NCI-H2081 treated with DMSO at 0.1 percent for 48 hours (cell line): ENCODE measurements at places on chromosomes 13 and 19.

- DNase-seq: no peak
Observed at GRCh38 chr13:20332361-20333096, 100.4 kb upstream of the GJB6 start.

DNA sequence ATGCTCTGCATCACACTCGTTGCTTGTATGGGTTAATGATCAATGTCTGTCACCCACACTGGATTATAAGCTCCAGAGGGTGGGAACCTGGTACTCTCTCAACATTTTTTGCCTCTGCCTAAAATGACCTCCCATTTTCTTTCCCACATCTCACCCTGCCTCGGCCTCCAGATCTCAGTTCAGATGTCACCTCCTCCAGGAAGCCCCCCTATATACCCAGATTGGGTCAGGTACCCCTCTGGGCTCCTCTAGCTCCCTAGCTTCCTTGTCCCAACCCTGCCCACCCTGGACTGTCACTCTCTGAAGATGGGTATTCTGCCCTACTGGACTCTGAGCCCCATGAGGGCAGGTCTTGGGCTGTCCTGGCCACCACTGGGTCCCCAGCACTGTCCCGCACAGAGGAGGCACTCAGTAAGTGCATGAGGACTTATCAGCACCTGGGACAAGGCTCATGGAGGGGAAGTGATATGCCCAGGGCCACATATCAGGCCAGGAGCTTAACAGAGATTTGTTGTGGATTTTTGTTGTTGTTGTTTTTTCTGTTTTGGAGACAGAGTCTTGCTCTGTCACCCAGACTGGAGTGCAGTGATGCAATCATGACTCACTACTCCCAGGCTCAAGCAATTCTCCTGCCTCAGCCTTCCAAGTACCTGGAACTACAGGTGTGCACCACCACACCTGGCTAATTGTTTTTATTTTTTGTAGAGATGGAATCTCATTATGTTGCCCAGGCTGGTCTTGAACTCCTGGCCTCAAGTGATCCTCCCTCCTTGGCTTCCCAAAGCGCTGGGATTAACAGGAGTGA, 23.8 kb downstream of the PRKD2 start:
- no peak for DNase-seq

- no peak for DNase-seq
Observed at GRCh38 chr19:5045956-5046338, 77.0 kb downstream of the KDM4B start.

GRCh38 chr13:57918913-57919312, 287.4 kb downstream of the PCDH17 start:
- DNase-seq: no peak

- DNase-seq: no peak
Observed at GRCh38 chr13:45439781-45440462, 21.7 kb upstream of the SLC25A30 start.

GRCh38 chr13:99277629-99278028, 19.4 kb upstream of the GPR18 start:
- no peak for DNase-seq

GRCh38 chr13:100461309-100462030, 127.1 kb downstream of the GGACT start:
- peak; percentile 81 for DNase-seq

- DNase-seq: no peak
Observed at GRCh38 chr13:99733346-99733745, 232.1 kb downstream of the TM9SF2 start.

GRCh38 chr13:39245688-39246087, 207.4 kb downstream of the NHLRC3 start:
- no peak for DNase-seq

- no peak for DNase-seq
Observed at GRCh38 chr13:100363874-100364273, 224.7 kb downstream of the GGACT start.

DNA sequence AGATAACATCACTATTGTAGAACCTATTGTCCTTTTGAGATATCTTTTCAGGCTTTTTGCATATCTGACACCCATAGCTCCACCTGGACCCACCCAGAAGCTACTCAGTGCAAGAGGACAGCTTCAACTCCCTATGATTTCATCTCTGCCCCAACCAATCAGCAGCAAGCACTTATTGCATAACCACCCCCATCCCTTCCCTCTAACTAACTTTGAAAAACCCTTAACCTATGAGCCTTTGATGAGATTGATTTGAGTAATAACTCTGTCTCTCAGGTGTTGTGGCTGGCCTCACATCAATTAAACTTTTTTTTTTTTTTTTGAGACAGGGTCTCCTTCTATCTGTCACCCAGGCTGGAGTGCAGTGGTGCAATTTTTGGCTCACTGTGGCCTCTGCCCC, 13.4 kb upstream of the MTRF1 start:
- DNase-seq: no peak

DNA sequence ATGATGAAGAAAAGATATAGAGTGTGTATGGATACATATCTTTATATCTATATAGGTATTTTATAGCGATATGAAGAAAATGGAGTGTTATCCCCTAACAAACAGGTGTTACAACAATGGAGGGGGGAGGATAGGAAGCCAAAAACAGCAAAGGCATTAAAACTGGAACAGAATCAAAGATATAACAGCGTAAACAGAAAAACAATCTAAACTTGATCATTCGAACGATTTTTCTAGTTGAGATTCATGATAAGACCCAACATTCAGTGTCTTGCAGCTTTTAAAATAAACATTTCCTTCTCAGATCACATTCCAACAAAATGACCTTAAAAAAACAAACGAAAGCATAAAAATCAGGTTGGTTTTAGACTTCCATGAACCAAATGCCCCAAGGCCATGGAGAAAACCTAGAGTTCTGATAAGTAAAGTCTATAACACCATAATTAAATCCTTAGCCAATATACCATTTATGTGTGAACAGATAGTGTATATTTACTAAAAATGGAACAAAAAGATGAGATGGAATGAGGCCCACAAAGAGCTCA, 55.7 kb downstream of the CAB39L start:
- no peak for DNase-seq

- DNase-seq: no peak
Observed at GRCh38 chr13:24777171-24777570, 13.2 kb downstream of the RNF17 start.

DNA sequence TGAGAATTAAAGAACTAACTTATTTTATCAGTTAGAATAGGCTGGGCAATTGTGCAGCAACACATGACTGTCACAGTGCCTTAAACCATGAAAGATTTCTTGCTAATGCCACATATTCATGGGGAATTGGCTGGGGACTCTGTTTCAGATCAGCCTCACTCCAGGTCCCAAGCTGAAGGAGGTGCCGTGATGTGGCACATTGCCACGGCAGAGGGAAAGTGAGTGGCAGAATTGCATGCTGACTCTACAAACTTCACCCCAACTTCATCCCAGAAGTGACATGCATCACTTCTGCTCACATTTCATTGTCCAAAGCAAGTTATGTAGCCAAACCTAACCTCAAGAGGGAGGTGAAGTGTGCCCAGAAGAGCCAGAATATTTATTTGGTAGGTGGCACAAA, 37.8 kb downstream of the OLFM4 start:
- DNase-seq: no peak

DNA sequence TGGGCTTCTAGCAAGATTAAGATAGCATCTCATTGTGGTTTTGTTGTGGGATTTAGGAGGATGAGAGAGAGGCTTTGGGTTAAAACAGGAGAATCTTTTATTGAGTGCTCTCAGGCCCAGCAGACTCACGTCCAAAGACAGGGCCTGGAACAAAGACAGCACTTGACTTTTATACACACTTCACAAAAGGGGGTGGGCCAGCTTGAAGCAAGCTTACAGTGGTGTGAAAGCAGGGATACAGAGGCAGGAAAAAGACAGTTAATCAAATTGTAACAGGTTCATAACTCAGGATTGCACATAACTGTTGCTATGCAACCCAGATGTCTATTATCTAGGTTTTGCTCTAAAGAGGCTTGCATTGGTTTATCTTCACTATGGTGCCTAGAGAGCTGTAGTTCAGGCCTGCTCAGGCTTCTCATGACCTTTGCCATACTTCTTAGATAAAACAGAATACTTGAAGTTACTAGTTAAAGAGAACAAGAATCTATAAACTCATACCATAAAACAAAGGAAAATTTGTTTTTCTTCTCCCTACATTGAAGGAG, 42.2 kb upstream of the CEACAM21 start:
- DNase-seq: no peak

DNA sequence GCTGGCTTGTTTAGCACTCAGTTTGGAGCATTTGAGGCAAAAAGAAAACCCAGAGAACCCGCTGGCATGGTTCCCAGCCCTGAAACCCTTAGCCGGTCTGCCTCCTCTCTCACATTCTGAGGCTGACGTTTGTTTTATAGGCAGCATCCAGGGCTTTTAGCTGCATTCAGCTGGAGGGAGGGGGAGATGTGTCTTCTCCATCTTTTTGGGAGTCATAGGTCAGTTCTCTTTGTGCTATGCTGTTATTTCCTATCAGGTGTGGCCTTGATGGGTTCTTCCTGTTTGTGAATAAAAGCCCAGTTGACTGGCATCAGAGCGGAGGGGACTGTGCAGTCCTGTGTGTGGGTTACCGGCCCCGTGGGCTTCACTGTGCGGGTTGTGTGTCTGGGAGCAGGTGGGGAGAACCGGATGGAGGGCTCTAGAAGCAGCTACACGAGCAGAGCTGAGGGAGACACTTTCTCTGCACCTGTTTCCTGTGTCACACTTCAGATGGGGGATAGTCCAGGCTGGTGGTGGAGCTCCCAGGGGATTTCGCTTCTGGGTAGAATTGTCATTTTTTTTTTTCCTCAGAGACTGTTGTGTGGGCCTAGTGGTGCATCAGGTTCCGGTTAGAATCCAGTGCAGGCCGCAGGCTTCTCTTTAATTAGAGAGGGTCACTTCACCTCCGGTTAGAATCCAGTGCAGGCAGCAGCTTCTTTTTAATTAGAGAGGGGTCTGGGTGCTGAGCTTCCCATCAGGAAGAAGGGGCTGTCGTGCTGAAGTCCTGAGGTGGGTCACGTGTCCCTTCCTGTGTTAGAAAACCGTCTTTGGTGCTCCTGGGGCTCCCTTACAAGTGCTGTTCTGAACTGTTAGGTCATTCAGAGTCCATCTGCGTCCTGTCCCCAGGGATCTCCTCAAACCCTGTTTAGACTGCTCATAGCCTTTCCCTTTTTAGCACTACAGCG, 69.6 kb downstream of the ARHGEF7 start:
- no peak for DNase-seq

GRCh38 chr13:40569024-40569350, 97.5 kb downstream of the FOXO1 start:
- DNase-seq: no peak

DNA sequence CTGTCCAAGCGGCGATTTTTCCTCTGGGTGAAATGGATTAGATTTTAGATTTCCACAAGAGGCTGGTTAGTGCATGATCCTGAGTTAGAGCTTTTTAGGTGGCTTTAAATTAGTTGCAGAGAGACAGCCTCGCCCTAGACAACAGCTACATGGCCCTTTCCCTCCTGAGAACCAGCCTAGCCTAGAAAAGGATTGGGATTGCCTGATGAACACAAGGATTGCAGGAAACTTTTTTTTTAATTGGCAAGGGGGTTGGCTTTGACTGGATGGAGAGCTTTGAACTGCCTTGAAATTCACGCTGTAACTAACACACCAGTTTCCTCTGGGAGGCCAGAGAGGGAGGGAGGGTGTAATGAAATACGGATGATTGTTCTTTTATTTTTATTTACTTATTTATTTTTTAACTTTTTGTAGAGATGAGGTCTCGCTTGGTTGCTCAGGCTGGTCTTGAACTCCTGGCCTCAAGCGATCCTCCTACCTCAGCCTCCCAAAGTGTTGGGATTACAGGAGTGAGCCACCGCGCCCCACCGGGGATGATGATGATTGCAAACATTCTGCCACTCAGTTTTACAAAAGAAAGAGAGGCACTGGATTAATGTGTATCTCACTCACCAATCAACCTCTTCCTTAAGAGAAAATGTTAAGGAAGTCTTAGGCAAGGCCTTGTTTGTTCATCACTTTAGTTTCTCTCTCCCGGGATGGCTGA, 1.9 kb downstream of the LDLR start:
- DNase-seq: no peak

DNA sequence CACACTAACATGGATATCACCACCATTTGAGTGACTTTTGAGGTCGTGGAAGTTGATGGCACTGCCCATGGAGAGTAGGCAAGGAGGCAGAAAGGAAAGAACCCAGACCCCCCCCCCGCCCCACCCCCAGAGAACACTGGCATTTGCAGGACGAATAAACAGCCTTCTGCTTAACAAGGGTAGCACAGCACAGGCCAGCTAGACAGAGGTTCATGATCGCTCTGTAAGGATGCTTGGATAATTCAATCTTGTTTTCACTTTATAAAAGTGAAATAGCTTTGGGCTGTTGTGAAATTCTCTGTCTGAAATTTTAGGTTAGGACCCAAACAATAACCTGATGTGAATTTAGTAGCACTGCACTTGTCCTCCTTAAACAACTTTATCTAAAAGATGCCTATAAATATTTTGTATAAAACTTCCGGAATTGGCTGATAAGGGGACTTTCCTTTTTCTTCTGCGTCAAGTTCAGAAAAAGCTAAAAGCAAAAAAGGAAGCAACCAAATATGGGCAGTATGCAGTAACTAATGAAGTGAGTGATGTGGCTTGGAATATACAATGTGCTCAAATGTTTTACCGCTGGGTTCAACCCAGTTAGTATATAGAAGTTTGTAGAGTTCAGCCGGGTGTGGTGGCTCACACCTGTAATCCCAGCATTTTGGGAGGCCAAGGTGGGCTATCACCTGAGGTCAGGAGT, 163.7 kb downstream of the SHISA2 start:
- DNase-seq: no peak

DNA sequence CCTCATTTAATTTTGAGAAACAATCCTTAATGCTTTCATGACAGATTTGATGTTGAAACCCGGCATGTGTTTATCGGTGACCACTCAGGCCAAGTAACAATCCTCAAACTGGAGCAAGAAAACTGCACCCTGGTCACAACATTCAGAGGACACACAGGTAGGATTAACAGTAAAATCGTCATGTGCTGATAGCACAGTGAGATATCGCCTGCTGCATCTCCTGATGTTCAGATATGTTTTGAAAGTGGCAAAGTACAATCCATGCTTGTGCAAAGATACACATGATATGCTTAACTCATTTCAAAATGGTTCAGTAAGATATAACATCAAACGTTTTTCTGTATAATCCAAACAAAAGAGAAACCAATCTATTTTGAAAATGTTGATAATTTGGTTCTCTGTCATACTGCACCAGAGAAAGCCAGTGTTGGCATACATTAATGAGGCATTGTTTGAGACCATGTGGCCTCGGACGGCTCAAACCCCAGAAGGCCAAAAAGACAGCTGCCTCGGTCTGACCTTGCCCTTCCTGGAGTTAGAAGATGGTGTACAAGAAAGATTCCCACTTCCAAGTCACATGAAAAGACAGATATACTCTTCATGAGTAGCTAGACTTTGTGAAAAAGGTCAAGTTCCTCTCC, 76.2 kb downstream of the DHRS12 start:
- no peak for DNase-seq

GRCh38 chr19:27885359-27885758, 1327.6 kb downstream of the UQCRFS1 start:
- no peak for DNase-seq

DNA sequence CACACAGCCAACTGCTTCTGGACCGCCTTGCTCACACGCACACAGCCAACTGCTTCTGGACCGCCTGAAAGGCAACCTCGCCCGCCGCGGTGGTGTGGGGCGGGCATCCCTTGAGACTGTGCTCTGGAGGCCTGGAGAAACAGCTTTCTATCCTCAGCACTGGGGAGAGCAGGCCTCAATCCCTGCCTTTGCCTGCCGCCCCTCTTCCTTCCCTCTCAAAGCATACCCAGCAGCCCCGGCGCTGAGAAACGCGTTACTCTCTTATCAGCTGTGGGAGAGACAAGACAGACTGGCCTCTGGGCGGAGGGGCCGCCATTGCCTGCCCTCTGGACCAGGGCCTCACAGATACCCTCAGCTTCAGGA, 2.9 kb downstream of the LIPE start:
- DNase-seq: no peak

- DNase-seq: no peak
Observed at GRCh38 chr13:48380581-48380980, 32.3 kb downstream of the LPAR6 start.
